ENCODE measurements at places on chromosomes 2 and 18.
A peak's percentile ranks its signal among the peaks of the same experiment; 100 is the strongest.

GRCh38 chr18:58580623-58581022 lies 48.3 kb downstream of the ALPK2 start:
- no peak for DNase-seq

DNA sequence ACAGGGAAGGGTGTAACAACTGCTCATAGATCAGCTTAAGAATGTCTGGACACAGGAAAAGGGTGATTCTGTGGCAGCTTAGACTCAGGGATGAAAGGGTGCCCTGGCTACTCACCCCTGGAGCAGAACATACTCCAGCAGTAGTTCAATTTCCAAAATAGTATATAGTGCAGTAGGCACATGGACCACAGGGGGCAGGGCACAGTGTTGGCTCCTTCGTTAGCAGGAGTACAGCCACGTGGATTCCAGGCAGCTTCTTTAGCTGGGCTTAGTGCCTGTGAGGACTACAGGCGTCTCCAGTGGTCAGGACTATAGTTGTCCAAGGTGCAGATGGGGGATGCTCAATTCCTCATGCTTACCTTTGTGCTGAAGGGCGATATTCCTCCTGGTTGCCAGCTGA lies 277.5 kb upstream of the DDX18 start:
- DNase-seq: no peak

DNA sequence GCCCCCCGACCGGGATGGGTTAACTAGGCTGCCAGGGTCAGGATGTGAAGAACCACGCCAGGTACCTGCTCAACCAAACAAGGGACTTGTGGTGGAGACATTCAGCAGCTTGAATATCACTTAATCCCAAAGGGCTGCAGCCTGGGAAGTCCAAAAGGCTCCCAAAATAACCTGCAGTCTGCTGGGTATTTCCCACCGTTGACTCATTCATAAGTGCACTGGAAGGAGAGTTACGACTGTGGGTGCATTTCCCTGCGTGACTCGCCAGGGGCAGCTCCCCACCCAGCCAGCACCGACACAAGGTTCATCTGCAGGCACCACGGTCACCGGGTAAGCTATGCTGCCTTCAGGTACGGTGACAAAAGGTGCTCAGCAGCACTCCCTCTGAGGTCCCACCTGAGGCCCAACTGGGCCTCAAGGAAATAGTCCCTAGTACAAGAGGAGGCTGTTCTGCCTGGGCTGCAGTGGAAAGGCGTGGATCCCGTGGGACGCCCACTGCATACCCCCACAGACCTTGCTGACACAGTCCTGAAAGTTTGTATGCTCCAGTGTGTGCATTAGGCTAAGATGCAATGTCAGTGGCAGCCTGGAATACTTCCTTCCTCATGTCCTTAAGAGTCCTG lies 86.5 kb downstream of the UXS1 start:
- DNase-seq: no peak

DNA sequence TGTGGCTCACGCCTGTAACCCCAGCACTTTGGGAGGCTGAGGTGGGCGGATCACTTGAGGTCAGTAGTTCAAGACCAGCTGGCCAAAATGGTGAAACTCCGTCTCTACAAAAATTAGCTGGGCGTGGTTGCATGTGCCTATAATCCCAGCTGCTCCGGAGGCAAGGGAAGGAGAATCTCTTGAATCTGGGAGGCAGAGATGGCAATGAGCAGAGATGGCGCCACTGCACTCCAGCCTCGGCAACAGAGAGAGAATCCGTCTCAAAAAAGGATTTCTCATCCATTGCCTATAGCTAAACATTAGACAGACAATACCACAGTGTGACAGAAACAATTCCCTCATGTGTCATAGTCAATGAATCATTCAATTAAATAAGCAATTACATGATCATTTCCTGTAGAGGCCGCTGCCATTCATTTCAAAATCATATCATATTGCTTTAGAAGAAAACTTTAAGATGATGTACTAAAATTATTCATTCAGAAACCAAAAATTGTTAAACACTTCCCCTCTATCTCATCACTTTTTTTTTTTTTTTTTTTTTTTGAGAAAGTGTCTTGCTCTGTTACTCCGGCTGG lies 69.5 kb upstream of the TGIF1 start:
- no peak for DNase-seq

DNA sequence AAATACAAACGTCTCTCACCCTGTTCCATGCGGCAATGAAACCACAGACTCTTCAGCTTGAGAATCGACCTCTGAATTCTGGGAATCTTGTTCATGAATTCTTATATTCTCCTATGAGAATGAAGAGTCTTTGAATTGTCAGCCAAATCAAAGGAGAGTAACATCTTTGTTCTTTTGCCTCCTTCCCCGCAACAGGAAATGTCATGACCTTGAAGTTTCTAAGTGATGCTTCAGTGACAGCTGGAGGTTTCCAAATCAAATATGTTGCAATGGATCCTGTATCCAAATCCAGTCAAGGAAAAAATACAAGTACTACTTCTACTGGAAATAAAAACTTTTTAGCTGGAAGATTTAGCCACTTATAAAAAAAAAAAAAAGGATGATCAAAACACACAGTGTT lies 21.8 kb downstream of the TNFAIP6 start:
- DNase-seq: no peak

GRCh38 chr2:15809404-15809803 lies 130.9 kb upstream of the MYCN start:
- no peak for DNase-seq

GRCh38 chr2:203904022-203904421 lies 32.5 kb upstream of the ICOS start:
- DNase-seq: no peak

GRCh38 chr18:24019641-24020331 lies 5.2 kb downstream of the TTC39C start:
- DNase-seq: no peak

GRCh38 chr2:97751752-97752151 lies 38.4 kb downstream of the ZAP70 start:
- peak; percentile 73 for DNase-seq

DNA sequence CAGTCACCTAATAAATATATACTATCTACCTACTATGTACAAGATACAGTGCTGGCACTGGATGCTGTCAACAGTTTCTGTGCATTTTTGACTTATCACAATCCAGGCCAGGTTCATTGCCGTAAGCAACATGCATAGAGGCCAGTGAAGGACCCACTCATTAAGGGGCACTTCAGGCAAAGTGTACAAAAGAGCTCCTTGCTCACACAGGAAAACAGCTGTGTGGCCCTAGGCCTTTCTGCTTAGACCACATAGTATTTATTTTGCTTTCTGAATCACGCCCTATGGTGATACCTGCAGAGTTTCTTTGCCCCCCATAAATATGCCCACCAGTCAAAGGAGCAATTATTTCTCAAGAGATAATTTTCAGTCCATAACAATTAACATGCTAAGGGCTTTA lies 39.6 kb upstream of the STAT4 start:
- DNase-seq: peak; percentile 58

DNA sequence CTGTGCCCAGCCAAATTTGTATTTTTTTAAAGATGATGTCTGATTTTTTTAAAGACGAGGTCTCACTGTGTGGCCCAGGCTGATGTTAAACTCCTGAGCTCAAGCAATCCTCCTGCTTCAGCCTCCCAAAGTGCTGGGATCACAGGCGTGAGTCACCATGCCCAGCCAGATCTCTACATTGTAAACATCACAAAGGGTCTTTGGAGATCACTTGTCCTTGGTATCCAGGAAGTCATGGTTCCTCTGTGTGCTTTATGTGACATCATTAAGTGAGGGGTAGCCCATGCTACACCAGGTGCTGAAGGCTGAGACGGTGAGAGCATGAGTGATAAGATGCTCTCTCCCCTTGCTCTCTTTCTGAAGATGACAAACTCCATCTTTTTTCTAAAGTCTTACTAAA lies 7.0 kb upstream of the NUP35 start:
- no peak for DNase-seq

DNA sequence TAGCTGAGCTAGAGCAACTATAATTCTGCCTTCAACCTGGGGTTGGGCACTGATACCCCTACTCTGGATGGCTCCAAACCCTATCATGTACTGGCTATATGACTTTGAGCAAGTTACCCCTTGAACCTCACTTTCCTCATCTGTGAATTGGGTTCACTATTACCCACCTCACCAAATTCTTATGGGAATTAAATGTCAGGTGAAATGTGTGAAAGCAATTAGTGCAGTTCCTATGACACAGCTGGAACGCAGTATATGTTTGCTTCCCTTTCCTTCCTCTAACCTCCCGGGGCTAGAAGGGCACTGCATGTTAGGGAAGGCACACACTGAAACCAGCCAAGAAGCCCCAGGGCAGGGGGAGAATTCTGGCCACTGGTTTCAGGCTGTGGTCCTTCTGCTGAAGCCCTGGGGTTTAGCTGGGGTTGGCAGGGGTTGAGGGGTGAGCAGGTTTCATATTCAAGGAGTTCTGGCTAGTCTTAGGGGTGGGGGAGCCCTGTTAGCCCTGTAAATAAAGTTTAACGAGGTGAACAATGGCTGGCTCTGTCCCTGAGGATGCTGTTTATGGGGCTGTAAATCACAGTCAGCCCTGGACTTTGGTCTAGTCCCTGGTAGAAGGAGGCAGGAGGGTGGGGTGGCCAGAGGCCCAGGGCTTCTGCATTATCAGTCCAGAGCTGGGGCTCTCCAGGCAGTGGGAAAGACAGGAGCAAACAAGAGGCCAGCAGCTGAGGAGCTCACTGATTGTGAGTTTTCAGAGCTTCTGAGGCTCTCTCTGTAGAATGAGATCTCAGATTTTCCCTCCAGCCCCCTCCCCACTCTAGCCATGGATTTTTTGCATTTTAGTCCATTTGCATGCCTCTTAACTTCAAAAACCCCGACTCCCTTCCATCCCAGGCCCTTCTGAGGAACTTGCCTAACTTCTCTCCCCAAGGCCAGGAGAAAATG lies 8.0 kb downstream of the PKDCC start:
- DNase-seq: no peak

GRCh38 chr18:11096839-11097750 lies 52.3 kb downstream of the PIEZO2 start:
- no peak for DNase-seq

DNA sequence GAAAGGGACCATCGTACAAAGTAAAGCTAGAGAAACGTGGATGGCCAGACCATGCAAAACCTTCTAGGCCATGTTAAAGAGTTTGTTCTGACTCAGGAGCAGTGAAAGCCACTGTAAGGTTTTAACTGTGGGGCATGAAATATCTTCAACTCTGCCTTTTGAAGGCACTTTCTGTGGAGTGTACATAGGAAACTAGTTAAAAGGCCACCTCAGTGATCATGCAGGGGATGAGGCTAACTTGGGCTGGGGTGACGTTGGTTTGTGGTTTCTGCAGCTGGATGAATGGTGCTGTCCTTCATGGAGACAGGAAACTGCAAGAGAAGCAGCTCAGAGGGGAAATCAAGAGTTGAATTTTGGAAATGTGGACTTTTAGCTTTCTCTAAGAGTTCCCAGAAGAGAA lies 190.7 kb downstream of the CDCA7 start:
- no peak for DNase-seq

- no peak for DNase-seq
Measured at GRCh38 chr2:11589316-11589940, 55.6 kb downstream of the GREB1 start.

DNA sequence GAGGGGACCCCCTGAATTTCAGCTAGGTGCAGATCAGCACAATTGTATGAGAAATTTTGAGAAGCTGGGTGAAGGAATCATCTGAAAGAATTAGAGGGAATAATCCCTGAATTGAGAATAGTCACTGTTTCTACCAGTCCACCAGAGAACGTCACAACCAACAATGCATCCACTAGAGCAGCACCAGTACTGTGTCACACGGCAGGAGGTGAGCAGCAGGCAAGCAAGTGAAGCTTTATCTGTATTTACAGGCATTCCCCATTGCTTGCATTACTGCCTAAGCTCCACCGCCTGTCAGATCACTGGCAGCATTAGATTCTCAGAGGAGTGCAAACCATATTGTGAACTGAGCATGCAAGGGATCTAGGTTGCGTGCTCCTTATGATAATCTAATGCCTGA lies 40.7 kb downstream of the GDF7 start:
- no peak for DNase-seq

DNA sequence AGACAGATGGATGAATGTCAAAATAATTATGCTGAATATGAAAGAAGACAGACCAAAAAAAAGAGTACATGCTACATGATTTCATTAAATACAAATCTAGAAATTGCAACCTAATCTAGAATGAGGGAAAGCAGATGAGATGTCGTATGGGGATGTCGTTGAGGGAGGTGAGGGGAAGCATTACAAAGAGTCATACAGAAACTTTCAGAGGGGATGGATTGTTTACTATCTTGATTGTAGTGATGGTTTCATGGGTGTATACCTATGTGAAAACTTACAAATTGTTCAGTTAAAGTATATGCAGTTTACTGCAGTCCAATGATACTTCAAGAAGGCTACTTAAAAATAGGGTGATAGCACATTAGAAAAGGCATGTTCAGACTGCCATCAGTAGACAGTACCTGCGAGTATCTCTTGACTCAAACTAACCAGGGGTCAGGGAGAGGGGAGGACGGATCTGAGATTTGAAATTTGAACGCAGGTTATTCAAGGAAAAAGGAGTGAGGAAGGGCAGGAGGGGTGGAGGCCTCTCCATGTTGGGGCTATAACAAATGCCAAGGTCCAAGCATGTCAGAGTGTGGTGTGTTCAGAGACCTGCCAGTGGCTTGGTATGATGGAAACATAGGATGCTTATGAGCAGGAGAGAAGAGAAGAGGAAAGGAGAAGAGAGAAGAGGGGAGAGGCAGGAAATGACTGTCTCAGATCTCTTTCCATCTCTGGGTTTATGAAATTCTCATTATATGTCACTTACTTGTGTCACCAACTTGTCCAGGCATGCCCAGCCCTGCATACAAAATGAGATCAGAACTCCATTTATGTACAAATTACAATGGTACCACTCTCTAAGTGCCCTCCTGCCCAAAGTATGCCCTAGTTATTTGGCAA lies 257.3 kb upstream of the CXCR4 start:
- peak; percentile 23 for DNase-seq

DNA sequence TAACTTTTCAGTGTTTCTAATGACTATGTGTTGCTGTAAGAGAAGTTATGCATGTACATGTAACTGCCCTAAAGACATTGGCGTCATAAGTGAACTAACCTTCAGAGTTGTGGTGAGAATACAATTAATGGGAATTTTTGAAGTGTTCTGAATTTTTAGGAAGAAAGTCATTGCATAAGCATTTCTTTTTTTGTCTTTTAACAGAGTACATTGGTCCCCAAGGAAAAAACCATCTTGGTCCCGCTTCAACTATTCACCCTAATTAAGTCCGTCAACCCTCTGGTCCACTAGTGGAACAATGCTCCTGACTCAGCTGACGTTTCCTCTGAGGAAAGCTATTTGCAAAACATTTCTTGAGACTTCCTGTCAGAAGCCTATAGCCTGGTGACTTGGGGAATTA lies 41.1 kb upstream of the VIT start:
- no peak for DNase-seq

DNA sequence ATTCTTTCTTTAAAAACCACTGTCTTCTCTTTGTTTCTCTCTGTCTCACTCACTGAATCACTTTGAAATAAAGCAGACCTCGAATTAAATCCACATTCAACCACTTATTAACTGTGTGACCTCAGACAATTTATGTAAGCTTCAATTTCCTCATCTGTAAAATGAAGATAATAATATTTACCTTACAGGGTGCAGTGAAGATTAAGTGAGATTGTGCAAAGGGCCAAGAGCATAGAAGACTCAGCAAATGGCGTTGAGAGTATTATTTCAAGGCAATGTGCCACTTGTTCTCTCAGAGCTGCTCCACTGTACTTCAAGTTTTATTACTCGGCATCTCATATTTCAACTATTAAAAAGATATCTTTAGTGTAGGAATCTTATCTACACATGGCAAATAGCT lies 454.2 kb upstream of the HNRNPA3 start:
- no peak for DNase-seq

Measured in NCI-H345 (cell line).